ENCODE measurements at places on chromosomes 13 and 19.

DNA sequence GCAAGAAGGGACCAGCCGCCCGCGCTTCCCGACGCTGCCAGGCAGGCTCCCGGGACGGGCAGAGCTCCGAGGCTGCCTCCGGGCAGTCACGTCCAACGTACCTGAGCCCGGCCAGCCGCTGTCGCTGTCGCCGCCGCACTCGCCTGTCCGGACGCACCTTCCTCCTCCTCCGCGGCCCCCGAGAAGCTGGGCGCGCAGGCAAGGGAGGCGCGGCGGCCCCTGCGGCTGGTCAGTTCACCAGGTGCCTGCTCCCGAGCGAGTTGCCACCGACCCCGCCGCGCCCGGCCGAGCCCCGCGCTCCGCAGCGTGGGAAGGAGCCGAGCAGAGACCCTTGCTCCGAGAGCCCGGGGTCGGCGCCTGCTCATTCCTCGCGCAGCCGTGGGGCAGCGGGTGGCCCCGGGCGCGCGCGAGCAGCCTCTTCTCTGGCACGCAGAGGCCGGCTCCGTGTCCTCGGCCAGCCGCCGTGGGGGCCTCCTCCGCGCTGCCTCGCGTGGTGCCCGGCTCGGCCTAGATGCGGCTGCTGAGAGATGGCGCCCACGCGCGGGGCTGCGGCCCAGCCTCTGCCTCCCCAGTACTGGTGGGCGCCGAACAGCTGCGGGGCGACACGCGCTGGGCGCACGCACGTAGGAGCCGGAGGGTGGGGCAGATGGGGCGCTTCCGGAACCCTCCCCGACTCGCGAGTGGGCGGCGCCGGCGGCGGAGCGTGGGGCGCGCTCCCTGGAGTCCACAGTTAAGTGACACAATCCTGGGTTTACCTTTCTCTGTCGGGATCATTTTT lies 419.4 kb downstream of the UQCRFS1 start:
- no peaks in the 10 kb centered on the region for H3K4me1 ChIP-seq
- peaks cover 30% of the 10 kb centered on the region for H3K27me3 ChIP-seq
- H3K36me3 ChIP-seq: no peaks in the 10 kb centered on the region
- no peak overlapping the region for H3K27ac ChIP-seq
- no peak overlapping the region for H3K4me3 ChIP-seq

GRCh38 chr13:107580741-107581412 lies 634.5 kb downstream of the LIG4 start:
- H3K27me3 ChIP-seq: no peaks in the 10 kb centered on the region
- no peak overlapping the region for H3K4me3 ChIP-seq
- H3K27ac ChIP-seq: no peak overlapping the region
- no peaks in the 10 kb centered on the region for H3K4me1 ChIP-seq
- DNase-seq: no peak

DNA sequence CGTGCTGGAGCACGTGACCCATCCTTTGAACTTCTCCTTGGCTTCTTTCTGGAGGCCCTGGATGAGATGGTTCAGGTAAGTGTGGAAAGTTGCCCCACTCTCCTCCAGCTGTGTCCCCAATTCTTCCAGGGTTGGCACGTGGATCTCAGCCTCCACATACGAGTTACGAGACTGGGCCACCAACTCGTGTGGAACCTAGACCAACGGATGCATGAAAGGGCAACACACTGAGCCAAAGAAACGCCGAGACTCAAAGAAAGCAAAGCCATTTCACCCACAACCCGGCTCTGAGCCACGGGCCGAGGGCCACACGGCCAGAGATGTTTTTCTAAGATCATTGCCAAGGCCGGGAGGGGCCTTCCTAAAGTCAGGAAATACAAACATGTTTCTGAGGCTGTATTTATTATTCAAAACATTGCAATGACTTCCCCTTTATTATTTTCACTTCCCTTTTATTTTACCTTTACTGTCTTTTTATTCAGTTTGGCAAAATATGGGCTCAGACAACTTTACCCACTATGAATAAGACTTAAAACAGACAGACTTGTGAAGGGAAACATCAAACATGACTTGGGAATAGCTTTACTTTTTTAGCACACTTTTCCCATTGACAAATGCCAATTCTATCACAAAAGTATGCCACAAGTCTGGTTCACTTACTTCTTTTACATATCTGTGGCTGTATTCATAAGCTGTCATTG lies 94.6 kb downstream of the KL start:
- H3K4me1 ChIP-seq: no peaks in the 10 kb centered on the region
- DNase-seq: no peak
- H3K4me3 ChIP-seq: no peak overlapping the region
- H3K27ac ChIP-seq: no peak overlapping the region
- H3K36me3 ChIP-seq: no peaks in the 10 kb centered on the region

- H3K27me3 ChIP-seq: no peaks in the 10 kb centered on the region
- DNase-seq: no peak
- no peaks in the 10 kb centered on the region for H3K36me3 ChIP-seq
Observed at GRCh38 chr19:53422551-53422950, 9.2 kb upstream of the ZNF761 start.

GRCh38 chr19:56261145-56261544 lies 11.4 kb upstream of the EDDM13 start:
- no peaks in the 10 kb centered on the region for H3K4me1 ChIP-seq
- H3K4me3 ChIP-seq: no peak overlapping the region

- H3K27ac ChIP-seq: no peak overlapping the region
- DNase-seq: no peak
- no peak overlapping the region for H3K4me3 ChIP-seq
- H3K36me3 ChIP-seq: no peaks in the 10 kb centered on the region
- peaks cover 76% of the 10 kb centered on the region for H3K27me3 ChIP-seq
- peaks cover 67% of the 10 kb centered on the region for H3K4me1 ChIP-seq
Observed at GRCh38 chr19:45400192-45400591, 4.7 kb downstream of the PPP1R13L start.

GRCh38 chr13:31172535-31172934 lies 10.8 kb upstream of the HSPH1 start:
- no peak overlapping the region for H3K4me3 ChIP-seq
- no peak overlapping the region for H3K27ac ChIP-seq
- no peak for DNase-seq
- no peaks in the 10 kb centered on the region for H3K36me3 ChIP-seq
- no peaks in the 10 kb centered on the region for H3K27me3 ChIP-seq

- H3K36me3 ChIP-seq: no peaks in the 10 kb centered on the region
- H3K27ac ChIP-seq: no peak overlapping the region
- no peaks in the 10 kb centered on the region for H3K27me3 ChIP-seq
- peak; percentile 56 for DNase-seq
Observed at GRCh38 chr19:33393286-33394005, 19.9 kb downstream of the CEBPG start.

DNA sequence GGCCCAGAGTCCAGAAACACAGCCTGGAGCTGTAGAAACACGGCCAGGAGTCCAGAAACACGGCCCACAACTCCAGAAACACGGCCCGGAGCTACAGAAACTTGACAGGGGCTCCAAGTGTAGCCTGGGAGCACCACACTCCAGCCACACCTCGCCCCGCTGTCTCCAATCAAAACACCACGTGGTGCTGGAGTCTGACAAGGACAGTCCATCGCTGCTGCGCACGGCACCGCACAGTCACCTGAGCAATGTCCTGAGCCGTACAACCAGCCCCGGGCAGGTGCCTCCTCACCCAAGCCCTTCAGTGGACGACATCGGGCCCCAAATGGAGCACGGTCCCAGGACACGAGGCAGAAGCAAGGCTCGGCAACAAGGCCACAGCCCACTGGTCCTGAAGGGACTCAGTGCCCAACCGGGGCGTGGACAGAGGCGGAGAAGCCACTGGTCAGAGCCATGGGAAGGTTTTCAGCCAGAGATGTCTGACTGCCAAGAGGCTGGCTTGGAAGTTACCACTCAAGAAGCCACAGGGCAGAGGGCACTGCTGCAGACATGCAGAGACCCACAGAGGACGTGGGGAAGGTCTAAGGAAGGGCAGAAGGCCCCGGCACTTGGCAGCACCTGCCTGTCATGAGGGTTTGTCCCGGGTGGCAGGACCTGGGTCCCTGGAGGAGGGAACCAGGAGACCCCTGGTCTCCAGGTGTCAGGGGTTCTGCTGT lies 19.7 kb upstream of the PLPP2 start:
- peaks cover 25% of the 10 kb centered on the region for H3K4me1 ChIP-seq
- peak overlapping the region; percentile 43 for H3K4me3 ChIP-seq
- H3K27me3 ChIP-seq: no peaks in the 10 kb centered on the region
- peaks cover 59% of the 10 kb centered on the region for H3K36me3 ChIP-seq
- H3K27ac ChIP-seq: peak overlapping the region; percentile 58

- no peaks in the 10 kb centered on the region for H3K27me3 ChIP-seq
- no peaks in the 10 kb centered on the region for H3K36me3 ChIP-seq
- DNase-seq: peak; percentile 92
Observed at GRCh38 chr19:703651-704446, 4.9 kb upstream of the PALM start.

DNA sequence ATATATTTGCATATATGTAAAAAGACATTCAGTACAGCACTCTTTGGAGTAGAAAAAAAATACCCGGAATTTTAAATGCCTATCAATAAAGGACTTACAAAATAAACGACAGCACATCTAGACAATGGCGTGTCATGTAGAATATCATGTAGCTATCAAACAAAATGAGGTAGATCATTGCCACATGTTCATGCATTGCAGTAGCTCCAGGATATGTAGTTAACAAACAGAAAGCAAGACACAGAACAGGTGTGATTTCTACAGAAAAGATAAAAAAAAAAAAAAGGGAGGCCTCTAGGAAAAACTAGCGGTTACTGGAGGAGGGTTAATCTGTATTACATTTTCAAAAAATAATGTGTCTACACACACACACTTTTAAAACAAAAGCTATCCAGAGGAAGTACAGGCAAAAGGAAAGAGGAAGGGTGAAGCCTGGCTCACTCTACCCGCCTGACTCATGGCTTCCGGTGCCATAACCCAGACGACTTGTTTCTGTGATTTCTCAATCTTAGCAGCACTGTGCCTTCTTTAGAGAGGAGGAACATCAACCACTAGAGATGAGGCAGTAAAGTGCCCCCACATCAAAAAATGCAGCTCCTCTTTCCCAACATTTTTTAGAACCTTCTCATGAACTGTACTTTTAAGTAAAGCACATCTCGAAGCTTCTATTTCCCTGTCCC lies 6.9 kb downstream of the KCTD12 start:
- H3K36me3 ChIP-seq: no peaks in the 10 kb centered on the region
- no peak overlapping the region for H3K4me3 ChIP-seq
- DNase-seq: peak; percentile 89
- peaks cover 14% of the 10 kb centered on the region for H3K4me1 ChIP-seq

- no peaks in the 10 kb centered on the region for H3K36me3 ChIP-seq
- no peaks in the 10 kb centered on the region for H3K27me3 ChIP-seq
- peak overlapping the region; percentile 24 for H3K27ac ChIP-seq
- peaks cover 15% of the 10 kb centered on the region for H3K4me1 ChIP-seq
- no peak overlapping the region for H3K4me3 ChIP-seq
Observed at GRCh38 chr13:45847554-45848224, 3.9 kb downstream of the SIAH3 start.

- no peak for DNase-seq
- no peak overlapping the region for H3K27ac ChIP-seq
- H3K4me1 ChIP-seq: no peaks in the 10 kb centered on the region
- no peak overlapping the region for H3K4me3 ChIP-seq
- H3K27me3 ChIP-seq: no peaks in the 10 kb centered on the region
Observed at GRCh38 chr13:43652760-43653159, 134.0 kb downstream of the ENOX1 start.

All from spleen (tissue), 13 donors.